ENCODE measurements at places on chromosomes 4 and X.

- peak; percentile 69 for DNase-seq
Observed at GRCh38 chrX:119655125-119655524, 37.8 kb downstream of the SEPTIN6 start.

DNA sequence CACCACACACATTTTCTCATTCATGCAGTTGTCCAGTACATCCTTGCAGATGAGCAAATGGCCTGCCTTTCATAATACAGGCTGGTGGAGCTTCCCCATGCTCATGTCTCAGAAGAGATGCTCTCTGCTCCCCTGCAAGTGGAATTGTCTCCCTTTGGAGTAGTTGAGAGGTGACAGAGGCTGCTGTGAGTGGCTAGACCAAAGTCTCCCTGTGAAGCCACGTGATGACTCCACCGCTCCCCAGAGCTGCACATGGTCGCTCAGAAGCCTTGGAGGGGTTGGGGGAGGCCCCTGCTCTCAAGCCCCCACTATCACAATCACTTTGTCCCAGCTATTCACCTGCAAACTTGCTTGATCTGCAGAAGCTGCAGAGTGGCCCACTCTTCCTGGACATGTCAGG is 1.5 kb upstream of the GPR78 start:
- DNase-seq: no peak

- no peak for DNase-seq
Observed at GRCh38 chr4:101103381-101104142, 243.8 kb downstream of the PPP3CA start.

DNA sequence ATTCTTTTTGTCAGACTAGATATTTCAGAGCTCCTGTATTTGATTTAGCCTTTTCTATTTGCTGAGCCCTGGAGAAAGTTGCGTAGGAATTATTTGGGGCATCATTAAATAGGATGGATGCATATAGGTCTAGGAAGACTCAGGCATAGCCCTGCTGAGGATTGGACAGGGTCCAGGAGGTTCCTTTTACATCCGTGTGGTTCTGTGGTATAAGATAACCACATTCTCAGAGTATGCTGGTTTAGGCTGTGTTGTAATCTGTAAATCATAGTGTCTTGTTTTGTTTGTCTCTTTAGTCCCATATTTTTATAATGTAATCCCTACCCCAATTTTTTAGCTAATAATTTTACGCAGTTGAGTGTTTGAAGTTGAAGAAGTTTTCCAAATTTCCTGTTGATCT is 513.7 kb downstream of the RPA4 start:
- no peak for DNase-seq

GRCh38 chr4:129261584-129261983 is 165.6 kb downstream of the C4orf33 start:
- no peak for DNase-seq

- no peak for DNase-seq
Observed at GRCh38 chrX:118437283-118437682, 58.3 kb upstream of the DOCK11 start.

- DNase-seq: no peak
Observed at GRCh38 chr4:33323393-33323792, 2603.2 kb downstream of the PCDH7 start.

DNA sequence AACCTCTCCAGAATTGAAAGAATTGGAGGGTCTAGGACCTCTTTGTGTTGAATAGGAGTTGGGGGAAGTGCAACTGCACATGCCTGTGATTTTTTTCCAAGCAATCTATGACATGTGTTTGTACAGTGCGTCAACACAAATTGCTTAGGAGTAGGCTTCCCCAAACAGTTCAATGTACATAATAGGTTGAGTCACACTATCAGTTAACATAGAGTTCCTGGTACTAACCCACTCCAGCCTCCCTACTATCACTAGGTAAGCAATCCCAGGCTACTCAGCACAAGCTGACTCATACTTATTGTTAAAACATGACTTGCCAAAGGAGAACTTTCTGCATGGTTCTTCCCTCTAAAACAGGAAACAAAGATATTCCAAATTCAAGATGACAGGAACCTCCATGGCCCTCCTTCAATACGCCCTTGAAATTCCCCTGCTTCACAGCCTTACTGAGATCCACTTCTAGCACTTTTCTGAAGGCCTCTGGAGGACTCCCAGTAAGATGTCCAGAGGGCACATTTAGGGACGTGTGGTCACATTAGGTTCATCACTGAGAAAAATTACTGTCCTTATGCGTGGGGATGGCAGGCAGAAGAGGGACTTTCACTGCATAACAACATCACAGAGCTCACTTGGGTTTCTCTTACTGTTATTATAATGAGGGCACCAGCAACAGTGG is 8.4 kb upstream of the VSIG1 start:
- DNase-seq: no peak

- DNase-seq: no peak
Observed at GRCh38 chrX:52979993-52980392, 21.7 kb upstream of the FAM156A start.

DNA sequence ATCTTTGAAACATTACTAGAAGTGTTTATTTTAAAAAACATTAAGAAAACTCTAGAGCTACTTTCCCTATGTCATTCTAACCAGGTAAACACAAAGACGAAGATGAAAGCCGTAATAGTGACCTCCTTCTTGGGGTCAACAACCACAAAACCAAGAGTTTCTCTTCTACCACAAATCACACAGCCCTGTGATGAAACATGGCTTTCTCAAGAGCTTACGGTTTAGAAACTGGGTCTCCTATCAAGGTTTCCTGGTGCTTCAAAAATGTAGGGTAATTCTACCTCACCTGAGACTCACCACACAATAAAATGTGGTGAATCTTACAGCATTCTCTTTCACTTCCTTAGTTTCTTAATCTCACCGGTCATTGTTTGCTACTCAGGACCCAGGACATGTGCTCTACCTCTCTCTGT is 50.9 kb downstream of the CORIN start:
- DNase-seq: no peak

DNA sequence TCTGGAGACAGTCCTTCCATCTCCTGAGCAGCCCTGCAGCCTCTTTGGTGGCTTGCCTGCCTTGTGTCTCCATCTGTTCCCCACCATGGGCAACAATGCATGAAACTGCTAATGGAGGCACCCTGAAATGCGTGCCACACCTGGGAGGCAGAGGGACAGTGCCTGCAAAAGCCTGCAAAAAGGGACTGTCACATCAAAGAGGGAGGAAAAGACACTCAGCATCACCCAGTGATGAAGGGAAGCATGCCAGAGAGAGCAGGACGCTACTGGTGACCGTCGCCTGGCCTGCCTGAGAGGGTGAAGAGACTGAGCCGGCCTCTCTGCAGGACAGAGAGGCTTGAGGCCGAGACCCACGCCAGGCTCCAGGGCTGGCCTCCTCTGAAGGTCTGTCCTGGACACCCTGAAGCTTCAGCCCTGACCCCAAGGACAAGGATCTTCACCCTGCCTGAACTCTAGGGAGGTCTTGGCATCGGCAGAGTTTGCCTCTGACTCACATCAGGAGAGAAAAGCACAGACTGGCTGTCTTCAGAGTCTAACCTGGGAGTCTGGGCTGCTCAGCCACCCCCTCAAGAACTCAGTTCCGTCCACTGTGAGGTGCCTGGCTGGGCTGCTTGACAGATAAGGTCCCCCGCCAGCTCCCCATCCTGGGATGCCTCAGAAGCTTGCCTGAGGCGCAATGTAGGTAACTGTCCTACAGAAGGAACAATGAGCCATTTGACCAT is 8.1 kb downstream of the ACSL1 start:
- no peak for DNase-seq

DNA sequence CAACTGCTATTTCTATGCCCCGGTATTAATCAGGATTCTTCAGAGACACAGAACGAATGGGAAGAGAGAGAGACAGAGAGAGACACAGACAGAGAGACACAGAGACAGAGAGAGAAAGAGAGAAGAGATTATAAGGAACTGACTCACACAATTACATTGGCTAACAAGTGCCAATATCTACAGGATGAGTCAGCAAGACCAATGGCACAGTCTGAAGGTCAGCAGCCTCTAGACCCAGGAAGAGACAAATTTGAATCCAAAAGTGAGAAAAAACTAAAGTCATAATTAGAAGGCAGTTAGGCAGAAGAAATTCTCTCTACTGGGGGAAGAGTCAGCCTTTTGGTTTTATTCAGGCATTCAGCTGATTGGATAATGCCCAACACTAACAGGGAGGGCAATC is 187.3 kb downstream of the MAB21L2 start:
- DNase-seq: no peak

DNA sequence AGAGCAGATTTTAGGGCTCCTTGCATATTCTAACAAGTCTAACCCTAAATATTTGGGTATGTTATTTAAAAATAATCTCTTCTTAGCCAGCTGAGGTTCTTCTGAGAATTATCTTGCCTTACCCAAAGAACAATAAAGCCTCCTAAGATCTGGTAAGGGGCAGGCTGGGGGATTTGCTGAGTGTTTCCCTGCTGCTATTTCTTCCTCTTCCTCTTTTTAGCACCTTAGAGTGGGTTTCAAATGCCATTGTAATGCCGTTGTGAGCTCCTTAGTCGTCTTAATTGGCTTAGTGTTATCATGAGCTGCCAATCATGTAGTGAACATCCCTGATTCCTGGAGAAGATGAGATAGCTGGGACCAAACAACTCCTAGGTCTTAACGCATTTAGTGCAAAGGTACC is 15.4 kb downstream of the STOX2 start:
- DNase-seq: no peak

GRCh38 chr4:66633477-66633876 is 911.8 kb downstream of the CENPC start:
- no peak for DNase-seq

DNA sequence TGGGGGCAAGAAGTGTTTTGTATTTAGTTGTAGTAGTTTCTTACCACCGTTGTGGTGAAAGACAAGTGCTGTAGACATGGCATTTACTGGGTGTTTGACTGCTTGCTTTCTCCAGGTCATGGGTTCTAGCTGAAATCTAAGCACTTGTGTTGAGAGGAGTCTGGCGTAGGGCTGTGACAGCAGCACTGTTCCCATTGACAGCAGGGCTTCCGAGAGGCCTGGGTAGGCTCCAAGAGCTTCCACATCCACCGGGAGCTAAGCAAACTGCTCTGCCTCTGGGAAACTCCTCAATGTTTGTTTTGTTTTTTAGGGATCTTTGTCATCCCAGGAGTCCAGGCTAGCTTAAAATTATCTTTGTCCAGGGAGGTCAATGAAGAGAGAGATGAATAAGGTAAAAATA is 44.3 kb downstream of the BMPR1B start:
- no peak for DNase-seq

DNA sequence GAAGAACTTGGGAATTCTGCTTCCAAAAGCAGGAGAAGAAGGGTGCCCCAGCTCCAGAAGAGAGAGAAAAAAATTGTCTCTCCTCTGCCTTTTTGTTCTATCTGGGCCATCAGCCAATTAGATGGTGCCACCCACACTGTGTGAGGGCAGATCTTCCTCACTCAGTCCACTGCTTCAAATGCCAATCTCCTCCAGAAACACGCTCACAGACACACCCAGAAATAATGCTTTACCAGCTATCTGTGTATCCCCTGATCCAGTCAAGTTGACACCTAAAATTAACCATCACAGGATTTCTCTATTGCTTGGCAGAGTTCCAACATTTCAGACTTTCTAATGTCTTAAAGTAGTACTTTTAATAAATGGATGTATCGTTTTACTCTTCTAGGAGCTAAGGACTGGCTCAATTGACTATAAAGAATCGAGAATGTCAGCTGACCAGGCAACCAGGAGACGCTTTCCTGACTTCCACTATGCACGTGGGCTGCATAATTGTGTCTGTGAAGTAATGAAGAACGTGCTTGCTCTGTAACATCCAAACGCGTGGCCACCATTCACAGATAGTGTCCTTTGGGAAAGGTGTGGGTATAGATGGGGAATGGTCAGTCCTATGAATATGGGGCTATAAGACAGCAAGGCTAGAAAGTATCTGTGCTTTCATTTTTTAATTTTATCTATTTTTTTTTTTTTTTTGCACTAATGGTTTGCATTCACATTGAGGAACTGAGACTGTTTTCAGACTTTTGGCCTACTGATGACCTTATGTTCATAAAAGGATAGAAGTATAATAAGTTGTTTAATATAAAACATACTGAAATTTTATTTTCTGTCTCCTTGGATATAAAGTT is 9.9 kb upstream of the SMIM20 start:
- no peak for DNase-seq

DNA sequence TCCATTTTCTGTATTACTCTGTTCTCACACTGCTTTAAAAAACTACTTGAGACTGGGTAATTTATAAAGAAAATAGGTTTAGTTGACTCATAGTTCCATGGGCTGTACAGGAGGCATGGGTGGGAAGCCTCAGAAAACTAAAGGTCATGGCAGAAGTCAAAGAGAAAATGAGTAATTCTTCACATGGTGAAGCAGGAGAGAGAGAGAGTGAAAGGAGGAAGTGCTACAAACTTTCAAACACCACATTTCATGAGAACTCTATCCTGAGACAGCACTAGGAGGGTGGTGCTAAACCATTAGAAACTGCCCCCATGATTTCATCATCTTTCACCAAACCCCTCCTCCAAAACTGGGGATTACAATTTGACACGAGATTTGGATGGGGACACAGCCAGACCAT is 108.0 kb upstream of the PBDC1 start:
- no peak for DNase-seq

DNA sequence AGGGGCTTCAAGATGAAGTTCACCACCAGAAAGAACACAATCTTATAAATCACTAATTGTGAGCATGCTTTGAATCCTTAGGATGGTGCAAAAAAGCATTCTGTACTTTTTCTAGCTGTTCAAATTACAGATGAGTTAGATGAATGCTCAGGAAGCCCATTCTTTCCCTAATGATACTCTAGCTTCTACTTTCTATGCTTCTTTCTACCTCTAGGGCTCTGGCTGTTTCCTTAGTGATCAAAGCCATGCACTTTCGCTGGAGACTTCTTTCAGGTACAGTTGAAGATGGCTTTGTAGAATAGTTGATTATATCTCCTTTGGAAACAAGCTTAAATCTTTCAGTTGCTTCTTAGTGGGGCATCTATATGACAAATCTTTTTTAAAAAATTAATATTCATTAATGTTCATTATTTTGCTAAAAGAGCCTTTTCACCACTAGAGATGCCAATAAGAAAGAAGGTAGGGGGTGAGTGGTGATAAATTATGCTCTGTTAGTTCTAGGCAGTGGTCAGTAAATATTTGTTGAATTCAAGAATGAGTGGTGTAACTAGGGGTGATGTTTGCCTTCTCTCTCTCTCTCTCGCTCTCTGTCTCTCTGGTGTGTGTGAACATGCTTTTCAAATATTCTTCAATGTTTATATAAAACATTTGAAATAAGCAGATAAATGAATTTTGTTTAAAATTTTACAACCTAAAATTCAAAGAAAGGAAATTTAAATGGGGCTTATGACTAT is 169.4 kb downstream of the GLUD2 start:
- DNase-seq: no peak

GRCh38 chrX:94366616-94367015 is 692.6 kb downstream of the FAM133A start:
- no peak for DNase-seq

GRCh38 chr4:184437565-184438265 is 36.6 kb downstream of the IRF2 start:
- no peak for DNase-seq

- no peak for DNase-seq
Observed at GRCh38 chr4:11719879-11720278, 291.2 kb upstream of the HS3ST1 start.

- DNase-seq: no peak
Observed at GRCh38 chr4:186723292-186724057, at the start of gene FAT1. Gene FAT1 (minus strand): TSS chr4:186723856. CDS start chr4:186709827, 14,029 bp downstream.

Data from stimulated activated CD4-positive, alpha-beta T cell treated with anti-CD3 and anti-CD28 coated beads, Interleukin-1b, Interleukin-23, amount 100 ng/mL, for 48 hours (primary cell).